ENCODE measurements at places on chromosomes 5 and 9.

GRCh38 chr5:121029536-121030245 is 565.6 kb downstream of the PRR16 start:
- DNase-seq: no peak

- no peak for DNase-seq
Measured at GRCh38 chr9:132239999-132240840, 78.4 kb downstream of the NTNG2 start.

GRCh38 chr9:136047076-136047774 is 47.9 kb downstream of the NACC2 start:
- no peak for DNase-seq

DNA sequence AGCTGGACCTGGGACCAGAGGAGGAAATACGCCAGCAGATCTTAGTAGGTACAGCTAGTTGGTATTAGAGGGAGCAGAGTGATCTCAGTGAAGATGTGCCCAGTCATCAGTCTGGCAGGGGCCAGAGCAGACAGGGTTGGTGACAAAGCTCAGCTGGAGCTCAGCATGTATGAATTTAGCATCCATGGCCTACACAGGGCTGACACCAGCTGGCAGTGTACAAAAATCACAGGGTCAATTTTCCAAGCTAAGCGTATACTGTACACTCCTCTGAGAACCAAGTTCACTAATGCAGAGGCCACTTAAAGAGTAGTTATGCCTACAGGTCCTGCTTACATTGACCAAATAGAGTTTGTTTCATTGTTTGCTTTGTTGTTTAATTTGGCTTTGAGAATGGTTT is 146.6 kb downstream of the SLC24A2 start:
- peak; percentile 21 for DNase-seq

- DNase-seq: no peak
Measured at GRCh38 chr5:87369431-87369830, 43.3 kb downstream of the CCNH start.

GRCh38 chr5:159917994-159918393 is 1.7 kb downstream of the ADRA1B start:
- no peak for DNase-seq

DNA sequence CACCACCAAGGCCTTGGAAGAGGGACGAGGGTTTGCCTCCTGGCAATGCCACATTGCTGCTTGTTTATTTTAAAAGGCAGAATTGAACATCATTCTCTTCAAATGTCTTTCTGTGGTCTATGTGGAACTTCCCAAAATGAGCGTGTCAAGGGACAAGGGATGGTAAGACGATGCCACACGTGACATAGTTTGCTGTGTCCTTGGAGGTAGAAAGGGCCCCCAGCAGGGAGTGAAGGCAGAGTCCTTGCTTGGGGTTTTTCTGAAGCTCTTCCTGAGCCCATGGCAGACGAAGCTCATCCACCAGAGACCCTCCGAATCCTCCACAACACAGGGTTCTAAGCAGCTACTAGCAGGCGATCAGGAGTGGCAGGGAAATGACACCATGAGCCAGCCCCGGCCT is 28.3 kb downstream of the PRRX2 start:
- DNase-seq: no peak

GRCh38 chr9:24846248-24846912 is 300.7 kb upstream of the IZUMO3 start:
- no peak for DNase-seq

GRCh38 chr5:149383399-149383798 is 4.3 kb upstream of the IL17B start:
- DNase-seq: peak; percentile 39

DNA sequence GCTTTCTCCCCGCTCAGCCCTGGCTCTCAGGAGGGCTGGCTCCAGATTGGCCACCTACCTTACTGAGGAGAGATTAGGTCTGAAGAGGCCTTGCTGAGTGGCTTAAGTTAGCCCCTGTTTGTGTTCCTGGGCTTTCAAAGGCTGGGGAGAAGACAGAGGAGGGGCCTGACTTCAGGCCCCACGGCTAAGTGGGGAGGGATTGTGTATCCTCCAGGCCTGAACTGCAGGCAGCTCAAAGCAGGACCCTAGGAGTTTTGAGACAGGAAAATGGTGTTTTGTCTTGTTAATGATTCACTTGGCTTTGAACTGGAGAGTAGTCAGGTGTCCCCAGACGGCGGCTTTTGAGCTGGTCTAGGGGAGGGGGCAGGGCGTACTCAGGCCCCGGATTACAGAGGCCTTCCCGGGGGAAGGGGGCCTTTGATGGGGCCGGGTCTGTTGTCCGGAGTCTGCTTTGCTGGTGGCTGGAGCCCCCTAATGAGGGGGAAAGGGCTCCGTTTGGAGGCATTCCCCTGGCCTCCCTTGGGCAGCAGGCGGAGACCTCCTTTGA is 162.0 kb upstream of the SMIM23 start:
- no peak for DNase-seq

GRCh38 chr9:126412905-126413304 is 86.3 kb downstream of the MVB12B start:
- no peak for DNase-seq

DNA sequence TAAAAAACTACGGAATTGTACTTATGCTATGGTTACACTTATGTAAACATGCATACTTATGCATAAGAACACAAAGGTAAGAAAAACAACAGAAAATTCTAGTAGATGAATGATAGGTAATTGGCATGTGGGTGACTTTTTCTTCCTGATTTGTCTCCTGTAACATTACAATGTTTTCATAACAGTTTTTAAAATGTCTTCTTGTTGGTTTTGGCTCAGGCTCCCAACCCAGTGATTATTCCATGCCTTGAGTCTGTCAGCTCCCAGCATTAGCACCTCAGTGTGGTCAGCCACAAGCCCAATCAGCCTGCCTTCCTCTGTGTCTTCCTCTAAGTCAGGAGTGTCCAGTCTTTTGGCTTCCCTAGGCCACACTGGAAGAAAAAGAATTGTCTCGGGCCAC is 7.9 kb upstream of the FOXE1 start:
- peak; percentile 65 for DNase-seq

- DNase-seq: no peak
Measured at GRCh38 chr9:22041775-22042174, 32.7 kb upstream of the CDKN2B start.

All from myocyte (in vitro differentiated cells).